BJ (cell line): ENCODE measurements at places on chromosomes 12 and 14.

DNA sequence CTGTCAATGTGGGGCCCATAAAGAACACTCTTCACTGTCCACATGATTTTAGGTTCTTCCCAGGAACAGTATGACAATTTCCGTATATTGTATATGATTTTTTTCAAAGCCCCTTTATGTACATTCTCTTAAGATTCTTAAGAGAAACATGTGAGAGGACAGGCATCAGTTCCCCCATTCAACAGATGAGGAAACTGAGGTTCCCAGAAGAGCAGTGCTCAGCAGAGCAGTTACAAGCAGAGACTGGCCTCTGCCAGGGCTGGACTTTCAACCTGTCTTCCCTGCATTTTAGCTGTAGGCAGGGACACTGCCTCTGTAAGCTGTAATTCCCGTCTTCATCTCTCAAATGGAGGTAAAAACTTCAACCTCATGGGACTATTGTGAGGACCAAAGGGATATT lies 77.7 kb downstream of the RBM19 start:
- DNase-seq = no peak

GRCh38 chr14:93033084-93033982 lies 82.4 kb downstream of the ITPK1 start:
- DNase-seq = no peak

- DNase-seq = no peak
Observed at GRCh38 chr12:90172524-90172923, 463.9 kb upstream of the ATP2B1 start.

GRCh38 chr12:73180734-73181133 lies 908.6 kb downstream of the TRHDE start:
- no peak for DNase-seq

DNA sequence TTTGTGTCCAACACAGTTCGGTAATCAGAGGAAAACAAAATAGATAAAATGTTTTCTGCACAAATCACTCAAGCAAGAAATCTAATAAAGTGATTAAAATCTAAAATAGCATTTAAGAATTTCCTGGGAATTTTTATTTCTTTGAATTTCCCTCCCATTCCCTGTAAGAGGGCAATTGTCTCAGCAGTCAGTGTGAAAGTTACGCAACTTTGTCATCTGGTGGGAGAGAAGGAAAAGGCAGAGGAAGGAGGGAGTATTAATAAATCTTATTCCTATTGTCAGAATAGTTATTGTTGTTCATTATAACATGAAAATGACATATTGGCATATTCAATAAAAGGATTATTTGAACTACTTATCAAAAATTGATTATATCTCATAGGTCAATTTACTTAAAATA lies 464.9 kb downstream of the PRKD1 start:
- DNase-seq = no peak

- DNase-seq = no peak
Observed at GRCh38 chr14:98899441-98899840, 372.6 kb downstream of the BCL11B start.
